ENCODE measurements at places on chromosomes 1 and 21. TPM values are rescaled to one million over a fixed set of nuclear protein-coding genes. Genes with fewer than 3 reads are reported as not detected.

The SPRR2F gene
- polyA plus RNA-seq, result not detected

The RSPO1 gene
- 8.3 TPM for polyA plus RNA-seq

The DDAH1 gene
- 126 TPM for polyA plus RNA-seq

The FCRL2 gene
- polyA plus RNA-seq, result 0.11 TPM

The SPRR4 gene
- not detected for polyA plus RNA-seq

The RGS18 gene
- 2.2 TPM for polyA plus RNA-seq

The TSSK3 gene
- 3.6 TPM for polyA plus RNA-seq

The CFHR2 gene
- polyA plus RNA-seq, result not detected

The ATP6V1G3 gene
- polyA plus RNA-seq, result 4.4 TPM
